Choroid plexus epithelial cell (primary cell): ENCODE measurements at places on chromosomes 4 and X.

DNA sequence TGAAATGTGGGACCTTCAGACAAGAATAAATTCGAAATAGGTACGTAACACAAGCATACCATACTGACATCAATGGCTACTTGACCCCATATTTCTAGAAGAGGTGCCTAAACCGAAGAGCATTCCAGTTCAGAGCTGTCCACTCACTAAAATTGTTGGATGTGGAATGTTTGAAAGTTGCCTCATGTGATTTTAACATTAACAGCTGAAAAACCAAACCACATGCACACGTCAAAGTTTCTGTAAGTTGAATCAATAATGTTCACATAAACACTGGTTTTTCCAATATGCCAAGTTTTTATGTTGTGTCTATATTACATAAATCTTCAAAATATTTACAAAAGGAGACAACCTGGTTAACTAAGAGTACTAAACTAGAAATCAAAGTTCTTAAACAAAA is 3.5 kb downstream of the UBE2D3 start:
- peak; percentile 54 for DNase-seq

DNA sequence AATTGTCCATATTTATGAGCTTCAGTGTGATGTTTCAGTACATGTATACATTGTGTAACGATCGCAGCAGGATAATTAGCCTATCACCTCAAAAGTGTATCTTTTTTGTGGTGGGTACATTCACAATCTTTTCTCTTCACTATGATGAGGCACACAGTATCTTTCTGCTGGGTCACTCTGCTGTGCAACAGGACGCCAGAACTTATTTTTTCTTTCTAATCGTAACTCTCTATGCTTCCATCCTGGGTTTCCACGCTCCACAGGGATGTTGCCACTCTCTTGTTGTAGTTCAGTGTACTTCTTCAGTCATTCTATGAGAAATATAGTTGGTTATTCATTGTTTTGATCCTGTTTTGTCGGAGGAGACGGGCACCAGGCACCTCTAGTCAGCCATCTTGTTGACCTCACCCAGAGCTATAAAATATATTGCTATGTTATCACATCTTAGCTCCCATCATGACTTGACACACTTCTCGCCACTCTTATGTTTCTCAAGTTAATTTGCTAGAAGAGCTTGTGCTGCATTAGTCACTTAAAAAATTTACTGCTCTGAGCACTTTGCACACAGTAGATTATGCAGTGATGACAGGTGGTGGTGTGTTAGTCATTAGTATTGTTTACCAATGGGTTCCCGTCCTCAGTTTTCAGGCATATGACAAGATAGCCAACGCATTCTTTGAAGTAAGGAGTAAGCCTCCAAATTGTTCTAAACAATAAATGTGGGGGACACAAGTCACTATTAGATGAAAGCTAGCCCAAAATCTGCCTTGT is 1002.7 kb upstream of the PCDH7 start:
- no peak for DNase-seq

DNA sequence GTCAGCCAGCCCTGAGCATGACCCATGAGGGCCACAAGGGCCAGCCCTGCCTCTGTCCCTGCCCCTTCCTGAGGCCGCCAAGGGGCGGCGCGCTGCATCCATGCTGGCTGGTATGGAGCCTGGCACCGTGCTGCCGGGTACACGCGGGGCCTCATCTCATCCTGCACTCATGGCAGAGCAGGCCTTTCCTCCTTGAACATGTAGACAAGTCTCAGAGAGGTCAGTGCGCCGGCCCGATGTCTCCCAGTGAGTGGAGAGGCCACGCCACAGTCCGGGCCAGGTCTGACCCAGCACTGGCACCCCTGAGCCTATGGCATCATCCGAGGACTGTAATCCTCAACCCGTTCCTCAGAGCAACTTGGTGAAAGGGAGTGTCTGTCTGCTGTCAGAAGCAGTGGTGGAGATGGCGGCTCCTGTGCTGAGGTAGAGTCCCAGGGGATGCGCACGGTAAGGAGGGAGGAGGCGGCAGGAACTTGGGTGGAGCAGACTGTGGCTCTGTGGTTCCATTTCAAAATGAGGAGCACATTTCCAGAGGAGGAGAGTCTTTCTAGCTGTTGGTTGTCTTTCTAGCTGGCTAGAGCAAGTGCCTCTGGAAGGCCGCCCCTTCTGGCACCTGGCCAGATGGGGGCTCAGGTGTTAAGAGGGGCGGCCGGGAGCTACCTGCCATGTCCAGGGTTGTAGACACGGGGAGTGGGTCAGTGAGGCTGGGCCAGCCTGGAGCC is 32.8 kb downstream of the TRMT44 start:
- DNase-seq: no peak

GRCh38 chr4:166972071-166972470 is 262.2 kb downstream of the SPOCK3 start:
- DNase-seq: peak; percentile 8

- DNase-seq: no peak
Observed at GRCh38 chr4:163922302-163922701, 427.8 kb downstream of the TMA16 start.

DNA sequence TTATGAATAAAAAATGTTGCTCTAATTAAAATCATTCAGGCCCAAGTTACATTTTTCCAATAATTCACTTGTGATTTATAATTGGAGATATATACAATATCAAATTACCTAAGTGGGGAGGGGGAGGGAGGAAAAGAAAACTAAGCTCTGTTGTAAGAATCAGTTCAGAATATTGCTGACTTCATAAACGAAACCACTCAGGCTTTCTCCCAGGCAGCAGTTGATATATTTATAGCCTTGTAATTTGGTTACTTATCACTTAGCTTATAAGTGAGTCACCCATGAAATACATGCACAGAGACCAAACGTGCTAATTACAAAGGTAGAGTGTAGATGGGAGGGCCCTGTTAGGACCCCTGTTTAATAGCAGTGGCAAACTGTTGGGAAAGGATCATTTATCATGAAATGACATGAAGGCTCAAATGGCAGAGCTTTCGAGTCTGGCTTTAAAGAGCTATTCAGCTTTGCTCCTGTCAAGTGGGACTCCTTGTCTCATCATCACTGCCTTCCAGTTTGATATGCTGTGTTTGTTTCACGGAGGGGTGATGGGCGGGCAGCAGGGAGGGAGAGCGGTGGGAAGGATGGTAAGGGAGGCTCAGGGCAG is 105.6 kb upstream of the PGRMC2 start:
- DNase-seq: peak; percentile 70
